Stimulated activated CD4-positive, alpha-beta T cell treated with anti-CD3 and anti-CD28 coated beads, Interleukin-12 subunit alpha, Interleukin-12 subunit beta, amount 100 ng/mL, for 48 hours (primary cell): ENCODE measurements at places on chromosomes 11 and 22.

GRCh38 chr11:70381350-70381749 lies 17.0 kb upstream of the CTTN start:
- no peak for DNase-seq

GRCh38 chr22:36291831-36292740 lies 39.2 kb downstream of the APOL1 start:
- DNase-seq: no peak

DNA sequence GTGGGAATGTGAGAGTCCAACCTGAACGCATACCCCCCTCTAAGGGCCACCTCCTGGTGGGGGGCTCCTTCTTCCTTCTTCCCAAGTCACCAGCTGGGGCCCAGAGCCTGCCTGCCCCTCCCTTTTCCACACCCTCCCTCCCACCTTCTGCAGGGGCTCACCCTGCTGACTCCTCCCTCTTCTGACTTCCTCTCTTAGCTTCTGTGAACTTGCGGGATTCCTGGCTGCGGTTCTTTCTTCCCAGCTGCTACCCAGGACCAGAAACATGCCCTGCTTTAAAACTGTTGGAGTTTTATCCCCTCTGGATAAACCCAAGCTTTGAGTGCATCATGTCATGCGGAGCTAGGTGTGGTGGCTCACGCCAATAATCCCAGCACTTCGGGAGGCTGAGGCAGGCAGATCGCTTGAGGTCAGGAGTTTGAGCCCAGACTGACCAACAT lies 10.2 kb downstream of the LRRC74B start:
- DNase-seq: no peak

GRCh38 chr11:72741429-72741833 lies 10.8 kb downstream of the ARAP1 start:
- DNase-seq: no peak

GRCh38 chr22:29435236-29436136 lies 2.9 kb upstream of the RFPL1 start:
- DNase-seq: no peak

DNA sequence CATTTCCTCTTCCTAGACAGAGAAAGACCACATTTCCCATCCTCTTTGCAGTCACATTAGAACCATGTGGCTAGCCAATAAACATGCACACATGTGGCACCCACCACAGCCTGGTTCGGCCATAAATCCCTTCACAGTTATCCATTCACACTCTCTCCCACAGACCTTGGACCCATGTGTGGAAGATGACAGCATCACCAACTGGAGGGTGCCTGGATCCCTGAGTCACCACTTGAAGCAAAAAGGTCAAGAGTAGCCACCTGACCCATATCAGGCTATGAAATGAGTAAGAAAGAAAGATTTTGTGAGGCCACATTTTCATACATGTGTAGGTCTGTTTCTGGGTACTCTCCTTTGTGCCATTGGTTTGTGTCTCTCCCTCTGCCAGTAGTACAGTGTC lies 9.0 kb upstream of the TMEM121B start:
- DNase-seq: no peak

GRCh38 chr11:87258171-87258833 lies 220.6 kb downstream of the TMEM135 start:
- DNase-seq: no peak

GRCh38 chr11:69320326-69320725 lies 26.4 kb downstream of the MYEOV start:
- no peak for DNase-seq

DNA sequence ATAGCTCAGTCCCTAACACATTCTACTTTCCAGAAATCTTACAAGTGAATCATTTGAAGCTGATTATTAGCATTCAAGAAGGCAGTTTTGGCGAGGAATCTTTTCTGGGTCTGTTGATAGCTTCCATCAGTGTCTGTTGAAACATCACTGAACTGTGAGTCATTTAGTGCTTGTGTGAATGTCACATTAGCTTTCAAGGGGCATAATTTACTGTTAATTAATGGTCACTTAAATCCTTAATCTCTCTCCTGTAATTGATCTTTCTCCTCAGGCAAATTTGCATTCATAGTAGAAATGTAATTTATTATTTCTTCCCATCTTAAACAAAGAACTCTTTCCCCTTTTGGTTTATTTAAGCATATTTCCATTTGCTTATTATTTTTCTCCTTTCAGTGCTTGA lies 2.6 kb downstream of the HTR3B start:
- no peak for DNase-seq

- no peak for DNase-seq
Measured at GRCh38 chr11:116603728-116604323, 169.0 kb downstream of the BUD13 start.

GRCh38 chr22:39877079-39877845 lies 16.3 kb downstream of the ENTHD1 start:
- no peak for DNase-seq

GRCh38 chr11:44971185-44971584 lies 20.5 kb upstream of the TP53I11 start:
- DNase-seq: no peak

DNA sequence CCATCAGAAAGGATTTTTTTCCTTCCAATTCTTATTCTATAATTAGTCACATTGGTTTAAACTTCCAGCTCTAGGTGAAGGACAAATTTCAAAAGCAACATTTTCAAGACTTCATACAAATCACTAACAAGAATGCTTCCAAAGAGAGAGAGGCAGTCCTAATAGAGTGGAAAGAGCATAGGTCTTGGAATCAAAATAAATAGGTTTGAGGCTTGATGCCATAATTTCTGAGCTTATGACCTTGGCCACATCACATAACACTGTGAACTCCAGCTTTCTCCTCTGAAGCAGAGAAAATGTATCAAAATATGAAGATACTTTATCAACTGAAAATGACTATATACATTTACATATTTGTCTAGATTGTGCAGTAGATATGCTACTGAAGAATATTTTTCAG lies 246.8 kb downstream of the GRM5 start:
- no peak for DNase-seq

- no peak for DNase-seq
Measured at GRCh38 chr11:85464283-85464682, 162.9 kb downstream of the DLG2 start.

DNA sequence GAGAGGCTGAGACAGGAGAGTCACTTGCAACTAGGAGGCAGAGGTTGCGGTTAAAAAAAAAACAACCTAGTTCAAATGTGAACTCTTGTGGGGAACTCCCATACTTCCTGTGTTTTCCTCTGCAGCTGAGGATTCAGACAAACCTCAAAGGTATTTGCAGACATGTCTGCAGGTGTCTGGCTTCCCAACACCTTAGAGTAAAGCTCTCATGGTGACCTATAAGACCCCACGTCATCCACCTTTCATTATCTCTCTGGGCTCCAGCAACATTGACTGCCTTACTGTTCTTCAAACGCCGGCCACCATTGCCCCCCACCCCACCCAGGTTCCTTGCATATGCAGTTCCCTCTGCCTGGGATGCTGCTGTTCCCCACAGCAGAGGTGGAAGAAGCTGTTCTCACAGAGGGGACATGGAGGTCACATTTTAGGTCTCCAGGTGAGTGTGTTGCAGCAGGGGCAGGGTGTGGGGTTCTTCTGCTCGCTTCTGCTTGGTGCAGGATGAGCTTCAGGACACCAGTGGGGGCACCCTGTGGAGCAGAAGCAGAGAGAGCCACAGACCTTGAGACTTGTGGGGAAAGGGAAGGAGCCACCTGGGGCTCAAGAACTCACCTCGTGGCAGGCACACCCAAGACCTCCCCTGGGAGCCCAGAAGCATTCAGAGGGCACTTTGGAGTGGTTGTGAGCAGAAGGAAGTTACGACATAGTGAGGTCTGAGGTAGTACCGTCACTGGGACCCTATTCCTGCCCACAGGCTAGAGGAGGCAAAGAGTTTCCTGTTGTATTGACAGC lies 203.2 kb downstream of the CSNK2A3 start:
- no peak for DNase-seq

DNA sequence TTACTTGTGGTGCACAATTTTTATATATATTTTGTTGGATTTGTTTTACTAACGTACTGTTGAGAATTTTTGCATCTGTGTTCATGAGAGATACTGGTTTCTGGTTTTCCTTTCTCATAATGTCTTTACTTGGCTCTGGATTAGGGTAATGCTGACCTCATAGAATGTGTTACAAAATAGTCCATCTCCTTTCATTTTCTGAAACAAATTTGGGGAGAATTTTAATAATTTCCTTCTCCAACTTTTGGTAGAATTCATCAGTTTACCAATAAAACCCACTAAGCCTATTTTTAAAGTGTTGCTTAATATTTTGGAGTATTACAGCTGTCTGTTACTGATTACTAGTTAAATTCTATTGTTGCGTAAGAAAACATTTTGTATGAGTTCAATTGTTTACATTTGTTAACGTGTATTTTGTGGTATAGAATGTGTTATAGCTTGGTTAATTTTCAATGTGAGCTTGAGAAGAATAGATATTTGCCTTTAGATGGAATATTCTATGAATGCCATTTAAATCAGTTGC lies 11.5 kb downstream of the TRIM22 start:
- DNase-seq: no peak

- DNase-seq: peak; percentile 14
Measured at GRCh38 chr11:17978553-17979287, 34.1 kb downstream of the SERGEF start.

- no peak for DNase-seq
Measured at GRCh38 chr11:43242401-43242800, 69.4 kb upstream of the API5 start.

- DNase-seq: no peak
Measured at GRCh38 chr11:27228232-27228905, 134.6 kb downstream of the CCDC34 start.

DNA sequence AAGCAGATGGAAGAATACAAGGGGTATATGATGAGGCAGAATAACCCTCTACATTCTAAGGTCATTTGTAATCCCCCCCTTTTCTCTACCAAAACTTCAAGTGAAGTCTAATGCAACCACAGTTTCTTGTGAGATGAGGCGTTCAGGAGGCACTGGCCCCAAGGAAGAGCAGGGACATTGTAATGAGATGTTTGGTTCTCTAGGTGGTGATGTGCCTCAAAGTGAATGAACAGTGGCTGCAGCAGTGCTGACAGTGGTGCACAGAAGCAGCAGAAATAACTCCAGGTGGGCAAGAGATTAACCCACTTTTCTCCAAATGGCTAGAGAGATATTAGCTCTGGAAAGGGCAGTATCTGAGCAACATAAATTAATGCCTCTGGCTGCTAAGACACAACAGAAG lies 33.8 kb downstream of the PDGFD start:
- DNase-seq: no peak

- no peak for DNase-seq
Measured at GRCh38 chr11:4048340-4048739, 46.3 kb upstream of the RRM1 start.

DNA sequence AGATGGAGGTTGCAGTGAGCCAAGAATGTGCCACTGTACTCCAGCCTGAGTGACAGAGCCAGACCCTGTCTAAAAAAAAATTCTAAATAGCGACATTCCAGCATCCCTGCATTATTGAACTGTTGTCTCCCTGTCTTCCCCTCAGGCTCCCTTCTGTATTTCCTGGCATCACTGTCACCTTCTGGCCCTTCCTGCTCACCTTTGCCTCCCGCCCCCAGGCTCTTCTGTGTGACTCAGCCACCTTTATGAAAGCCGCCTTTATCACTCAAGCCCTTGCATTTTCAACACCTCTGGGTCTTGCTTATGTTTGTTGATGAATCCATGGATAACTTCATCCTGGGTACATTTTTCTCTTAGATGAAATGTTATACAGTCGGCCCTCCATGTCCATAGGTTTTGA lies 21.1 kb downstream of the UBASH3B start:
- no peak for DNase-seq

GRCh38 chr11:73382183-73382582 lies 6.0 kb downstream of the RELT start:
- no peak for DNase-seq

DNA sequence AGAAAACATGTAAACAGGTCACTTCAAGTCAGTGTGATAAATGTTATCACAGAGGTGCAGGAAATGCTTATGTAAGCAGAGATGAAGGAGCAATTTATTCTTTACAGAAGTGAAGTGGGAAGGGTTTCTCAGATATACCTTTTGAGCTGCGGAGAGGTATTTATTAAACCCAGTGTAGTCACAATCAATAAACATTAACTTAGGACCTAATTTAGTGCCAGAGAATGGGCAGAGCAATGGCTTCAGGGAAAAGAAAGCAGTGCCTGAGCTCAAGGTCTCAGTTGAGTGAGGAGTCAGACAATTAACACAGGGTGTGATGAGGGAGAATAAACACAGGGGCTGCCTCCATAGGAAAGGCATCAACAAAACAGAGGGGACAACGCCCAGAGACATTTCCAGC lies 1.9 kb downstream of the MS4A5 start:
- DNase-seq: no peak

DNA sequence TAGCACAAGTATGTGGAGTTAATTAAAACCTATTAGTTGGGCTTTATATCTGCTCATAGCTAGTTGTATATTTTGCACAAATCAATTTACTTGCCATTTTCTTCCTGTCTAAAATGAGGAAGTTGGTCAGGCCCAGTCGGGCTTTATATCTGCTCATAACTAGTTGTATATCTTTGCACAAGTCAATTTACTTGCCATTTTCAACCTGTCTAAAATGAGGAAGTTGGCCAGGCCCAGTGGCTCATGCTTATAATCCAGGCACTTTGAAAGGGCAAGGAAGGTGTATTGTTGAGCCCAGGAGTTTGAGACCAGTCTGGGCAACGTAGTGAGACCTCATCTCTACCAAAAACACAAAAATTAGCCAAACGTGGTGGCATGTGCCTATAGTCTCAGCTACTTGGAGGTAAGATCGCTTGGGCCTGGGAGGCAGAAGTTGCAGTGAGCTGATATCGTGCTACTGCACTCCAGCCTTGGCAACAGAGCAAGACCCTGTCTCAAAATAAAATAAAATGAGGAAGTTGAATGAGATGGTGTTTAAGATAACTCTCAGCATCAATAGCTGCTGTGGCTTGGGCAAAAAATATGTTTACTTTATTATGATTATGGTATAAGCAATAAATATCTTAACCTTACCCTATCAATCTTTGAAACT lies 1558.6 kb upstream of the RAG2 start:
- DNase-seq: no peak
